ENCODE measurements at places on chromosomes 6 and 20. TPM values are rescaled to one million over a fixed set of nuclear protein-coding genes. Genes with fewer than 3 reads are reported as not detected.

Gene OPN5
- total RNA-seq = not detected

Gene SLC22A3
- total RNA-seq = not detected

Gene ATP9A
- total RNA-seq = 22.4 TPM

DNA sequence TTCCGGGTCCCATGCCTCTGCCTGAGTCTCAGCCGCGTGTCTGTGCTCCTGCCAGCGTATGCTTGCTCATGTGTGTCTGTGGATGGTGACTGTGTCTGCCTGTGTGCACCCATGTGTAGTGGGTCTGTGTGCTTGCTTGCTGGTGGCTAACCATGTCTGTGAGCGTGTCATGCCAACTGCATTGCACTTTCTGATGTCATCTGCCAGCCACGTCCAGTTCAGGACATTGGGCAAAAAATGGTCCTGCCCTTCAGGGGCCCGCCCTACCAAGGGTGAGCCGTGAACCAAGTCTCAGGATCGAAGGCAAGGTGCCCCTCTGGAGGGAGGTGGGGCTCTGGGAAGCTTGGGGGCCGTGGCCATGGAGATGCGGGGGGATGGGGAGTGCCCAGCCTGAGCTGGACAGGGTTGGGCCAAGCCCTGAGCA is 9.4 kb upstream of the ZBTB46 start:
- peaks cover 3% of the 10 kb centered on the region for H3K4me1 ChIP-seq
- no peak overlapping the region for H3K4me3 ChIP-seq

DNA sequence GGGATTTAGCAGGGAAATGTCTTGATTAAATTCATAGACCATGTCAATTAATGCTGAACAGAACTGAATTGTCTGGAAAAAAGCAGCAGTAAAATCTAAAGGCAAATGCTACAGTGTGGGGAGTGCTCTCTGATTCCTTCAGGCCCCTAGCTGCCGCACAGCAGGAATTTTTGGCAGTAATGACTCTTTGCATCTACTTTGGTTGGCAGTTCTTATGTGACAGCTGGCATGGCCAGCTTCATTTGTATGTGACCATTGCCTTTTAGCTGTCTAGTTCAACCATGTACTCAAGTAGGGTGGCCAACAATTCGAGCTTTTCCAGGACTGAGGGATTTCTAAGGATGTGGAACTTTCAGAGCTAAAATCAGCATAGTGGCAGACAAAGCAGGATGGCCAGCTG is 499.1 kb upstream of the MAN1A1 start:
- no peaks in the 10 kb centered on the region for H3K27me3 ChIP-seq
- H3K27ac ChIP-seq = no peak overlapping the region
- no peak overlapping the region for H3K4me3 ChIP-seq
